ENCODE measurements at places on chromosomes 1 and 21.

DNA sequence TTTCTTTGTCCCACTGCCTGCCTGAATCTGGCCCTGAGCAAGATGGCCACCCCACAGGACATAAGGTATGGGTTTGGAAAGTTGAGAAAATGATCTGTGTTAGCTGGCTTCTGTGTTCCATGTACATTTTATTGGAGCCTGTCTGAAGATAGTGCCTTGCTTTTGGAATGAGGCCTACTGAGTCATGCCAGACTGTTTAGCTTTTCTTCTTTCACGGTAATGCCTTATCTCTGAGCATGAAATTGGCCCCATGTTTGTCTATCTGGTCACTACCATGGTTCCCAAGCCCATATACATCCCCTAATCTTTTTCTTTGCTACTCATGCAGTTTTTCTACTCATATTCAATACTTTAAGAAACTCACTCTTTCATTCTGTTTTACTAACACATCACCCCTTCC lies 85.1 kb upstream of the LMO4 start:
- no peak for DNase-seq

DNA sequence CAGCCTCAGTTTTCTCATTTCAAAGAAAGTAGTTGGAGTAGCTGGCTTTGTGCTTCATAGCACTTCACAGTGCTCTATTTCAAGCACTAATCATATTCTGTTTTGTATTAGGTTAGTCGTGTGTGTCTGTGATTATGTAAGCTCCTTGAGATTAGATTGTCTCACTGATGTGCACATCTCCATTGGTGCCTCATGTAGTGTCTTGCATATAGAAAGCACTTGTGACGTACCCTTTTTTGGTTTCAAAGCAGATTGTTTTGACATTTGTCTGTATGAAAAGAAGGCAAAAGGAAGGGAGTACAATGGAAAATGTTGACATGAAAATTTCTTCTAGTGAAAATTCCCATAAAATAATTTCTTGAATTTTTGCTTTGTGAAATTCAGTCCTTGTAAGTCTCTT lies 13.9 kb downstream of the BTBD8 start:
- no peak for DNase-seq

DNA sequence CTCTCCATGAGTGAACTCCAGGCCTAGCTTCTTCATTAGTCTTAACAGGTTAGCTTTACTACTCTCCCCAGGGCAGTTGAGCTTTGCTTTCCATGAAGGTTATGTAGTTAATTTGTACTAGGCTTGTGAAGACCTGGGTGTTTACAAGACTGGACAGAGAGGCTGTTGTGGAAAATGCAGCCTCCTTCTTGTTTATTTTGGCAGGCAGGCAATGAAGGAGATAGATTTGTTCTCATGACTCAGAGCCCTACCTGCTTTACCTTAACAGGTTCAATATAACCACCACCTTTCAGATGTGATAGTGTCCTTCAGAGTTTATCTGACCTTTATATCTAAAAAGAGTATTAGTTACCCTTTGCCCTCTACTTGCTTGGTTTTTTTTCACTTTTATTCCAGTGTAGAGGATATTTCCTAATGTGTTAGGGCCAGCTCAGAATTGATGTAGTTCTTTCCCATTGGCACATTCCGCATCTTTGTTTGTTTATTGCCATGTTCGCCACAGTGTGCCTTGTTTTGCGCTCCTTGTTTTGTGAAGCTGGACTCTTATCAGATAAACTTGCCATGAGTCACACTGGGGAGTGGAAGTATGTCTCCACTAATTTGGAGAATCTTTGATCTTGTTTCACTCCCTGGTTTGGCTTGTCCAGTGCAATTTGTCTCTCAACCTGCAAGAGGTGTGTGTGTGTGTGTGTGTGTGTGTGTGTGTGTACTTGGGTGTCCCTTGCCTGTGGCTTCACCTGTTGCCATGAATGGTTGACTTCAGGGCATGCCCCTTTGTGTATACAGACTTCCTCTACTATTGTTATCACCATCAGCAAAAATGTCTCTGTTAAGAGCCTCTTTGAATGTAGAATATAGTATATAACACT lies 87.4 kb upstream of the MACF1 start:
- no peak for DNase-seq

DNA sequence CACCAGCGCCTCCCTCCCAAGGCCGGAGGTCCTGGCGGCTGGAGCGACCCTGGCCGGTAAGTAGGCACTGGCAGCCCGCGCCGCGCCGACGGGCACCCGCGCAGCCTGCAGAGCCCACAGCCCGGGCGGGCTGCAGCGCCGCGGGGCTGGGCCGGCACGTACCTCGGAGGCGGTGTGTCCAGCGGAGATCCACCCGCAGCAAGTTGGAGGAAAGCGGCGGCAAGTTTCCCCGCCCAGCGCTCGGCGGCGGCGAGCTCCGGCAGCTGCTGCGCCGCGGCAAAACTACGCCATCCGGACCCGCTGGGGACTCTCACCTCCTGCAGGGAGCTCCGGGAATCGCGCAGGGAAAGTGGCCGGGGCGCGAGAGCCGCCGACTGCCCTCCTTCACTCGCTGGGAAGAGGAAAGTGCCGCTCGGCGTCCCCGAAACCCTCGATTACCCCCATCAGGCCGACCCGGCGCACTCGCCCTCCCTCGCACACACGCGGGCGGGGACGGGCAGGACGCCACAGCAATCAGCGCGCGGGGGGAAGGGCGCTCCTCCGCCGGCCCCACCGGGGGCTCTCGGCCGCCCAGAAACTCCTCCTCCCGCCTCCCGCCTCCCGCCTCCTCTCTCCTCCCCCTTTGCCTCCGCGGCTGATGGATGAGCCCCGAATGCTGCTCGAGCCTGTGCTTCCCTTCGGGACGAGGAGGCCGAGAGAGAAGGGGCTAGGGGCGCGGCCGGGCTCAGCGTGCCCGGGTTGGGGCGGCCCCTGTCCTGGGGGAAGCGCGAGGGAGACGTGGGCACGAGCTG lies at the start of gene TGFBR3:
TSS of gene TGFBR3 (minus strand) at position 436 of the 791 bp plus-strand sequence. CDS start 24,620 bp downstream, outside the sequence.
- DNase-seq = peak; percentile 85

DNA sequence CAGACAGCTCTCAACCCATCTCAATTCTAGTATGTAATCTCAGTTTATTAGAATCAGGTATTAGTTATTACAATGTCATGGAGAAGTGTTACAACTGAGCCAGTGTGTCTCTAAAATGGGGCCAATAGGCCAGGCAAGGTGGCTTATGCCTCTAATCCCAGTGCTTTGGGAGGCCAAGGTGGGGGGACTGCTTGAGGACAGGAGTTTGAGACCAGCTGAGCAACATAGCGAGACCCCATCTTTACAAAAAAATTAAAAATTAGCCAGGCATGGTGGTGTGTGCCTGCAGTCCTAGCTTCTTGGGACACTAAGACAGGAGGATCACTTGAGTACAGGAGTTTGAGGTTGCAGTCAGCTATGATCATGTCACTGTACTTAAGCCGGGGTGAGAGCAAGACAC lies 104.9 kb downstream of the BCAR3 start:
- DNase-seq = no peak

DNA sequence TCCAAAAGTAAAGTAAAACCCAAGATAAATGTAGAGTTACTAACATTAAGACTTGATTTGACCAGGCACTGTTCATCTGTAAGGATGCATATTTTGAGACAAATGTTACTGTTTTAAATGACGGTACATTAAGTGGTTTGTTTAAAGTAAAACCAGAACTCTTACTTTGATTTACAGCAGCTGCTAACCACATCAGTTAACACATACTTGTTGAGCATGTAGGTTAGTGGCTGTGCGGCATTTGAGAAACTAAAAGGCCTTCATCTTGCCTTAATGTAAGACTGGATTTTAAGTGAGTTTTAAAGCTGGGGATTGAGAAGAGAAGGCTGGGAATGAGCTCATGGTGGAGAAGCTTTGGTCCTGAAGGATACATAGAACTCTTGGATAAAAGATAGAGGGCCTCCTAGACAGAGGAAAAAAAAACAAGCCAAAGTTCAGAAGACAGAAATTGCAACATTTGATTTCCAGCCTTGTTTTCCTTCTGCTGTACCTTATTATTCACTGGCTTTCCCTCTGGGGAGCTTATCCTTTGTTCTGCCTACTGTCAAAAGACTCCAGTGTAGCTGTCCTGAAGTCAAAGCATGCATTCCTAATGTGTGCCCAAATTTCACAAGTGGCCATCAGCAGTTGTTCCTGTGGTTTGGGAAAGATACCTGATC lies 66.6 kb downstream of the MTR start:
- no peak for DNase-seq

GRCh38 chr1:6757719-6758435 lies 27.4 kb upstream of the CAMTA1 start:
- no peak for DNase-seq

DNA sequence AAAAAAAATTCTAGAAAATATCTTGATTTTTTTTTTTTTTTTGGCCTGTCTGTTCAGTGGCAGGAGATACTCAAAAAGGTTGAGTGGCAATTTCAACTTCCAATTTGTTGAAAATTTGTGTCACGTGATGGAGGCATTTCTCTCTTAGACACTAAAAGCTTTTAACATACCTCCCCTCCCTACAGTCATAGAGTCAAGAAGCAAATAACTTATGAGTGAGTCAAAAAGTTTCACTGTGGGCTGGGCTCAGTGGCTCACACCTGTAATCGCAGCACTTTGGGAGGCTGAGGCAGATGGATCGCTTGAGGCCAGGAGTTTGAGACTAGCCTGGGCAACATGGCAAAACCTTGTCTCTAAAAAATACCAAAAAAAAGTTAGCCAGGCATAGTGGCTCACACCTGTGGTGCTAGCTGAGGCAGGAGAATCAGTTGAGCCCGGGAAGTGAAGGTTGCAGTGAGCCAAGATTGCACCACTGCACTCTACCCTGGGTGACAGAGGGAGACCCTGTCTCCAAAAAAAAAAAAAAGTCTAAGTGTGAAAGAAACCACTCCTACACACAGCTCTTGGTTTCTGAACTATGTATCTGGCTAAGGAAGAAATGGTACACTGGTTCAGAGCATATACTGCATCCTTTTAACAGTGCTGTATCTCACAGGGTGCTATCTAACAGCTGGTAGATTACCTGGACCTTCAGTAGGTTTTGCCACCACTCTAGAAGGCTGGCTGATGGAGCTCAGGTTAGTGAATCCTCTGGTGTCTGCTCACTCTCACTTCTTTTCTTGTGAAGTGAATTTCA lies 11.6 kb upstream of the BSDC1 start:
- no peak for DNase-seq

DNA sequence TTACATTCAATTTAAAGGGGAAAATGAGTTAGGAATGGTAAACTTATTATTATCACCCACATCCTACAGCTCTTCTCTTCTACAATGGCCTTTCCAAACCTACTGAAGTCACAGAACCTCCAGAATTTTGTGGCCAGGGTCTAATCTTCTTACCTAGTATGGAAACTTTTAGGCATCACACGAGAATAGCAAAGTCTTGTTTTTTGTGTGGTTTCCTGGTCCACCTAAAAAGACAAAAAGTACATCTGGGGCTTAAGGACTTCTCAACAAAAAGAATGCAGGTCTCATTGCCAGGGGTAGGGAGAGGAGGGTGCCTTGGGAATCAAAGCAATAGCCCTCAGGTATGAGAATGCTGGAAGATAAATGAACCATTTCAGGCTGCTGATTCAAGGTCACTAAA lies 345.3 kb downstream of the LMX1A start:
- no peak for DNase-seq

DNA sequence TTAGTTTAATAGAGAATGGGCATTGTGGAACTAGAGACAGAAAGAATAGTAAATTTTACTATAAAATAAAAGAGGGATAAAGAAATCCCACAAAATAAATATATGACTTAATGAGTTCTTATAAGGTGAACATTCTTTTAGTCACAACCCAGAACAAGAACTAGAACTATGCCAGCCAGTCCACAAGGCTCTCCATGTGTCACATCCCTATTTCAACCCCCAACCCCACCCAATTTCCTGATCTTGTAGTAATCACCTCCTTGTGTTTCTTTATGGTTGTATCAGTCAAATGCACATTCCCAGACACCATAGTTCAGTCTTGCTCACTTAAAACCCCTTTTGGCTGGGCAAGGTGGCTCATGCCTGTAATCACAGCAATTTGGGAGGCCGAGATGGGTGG lies 662.3 kb upstream of the CAMK1G start:
- no peak for DNase-seq

DNA sequence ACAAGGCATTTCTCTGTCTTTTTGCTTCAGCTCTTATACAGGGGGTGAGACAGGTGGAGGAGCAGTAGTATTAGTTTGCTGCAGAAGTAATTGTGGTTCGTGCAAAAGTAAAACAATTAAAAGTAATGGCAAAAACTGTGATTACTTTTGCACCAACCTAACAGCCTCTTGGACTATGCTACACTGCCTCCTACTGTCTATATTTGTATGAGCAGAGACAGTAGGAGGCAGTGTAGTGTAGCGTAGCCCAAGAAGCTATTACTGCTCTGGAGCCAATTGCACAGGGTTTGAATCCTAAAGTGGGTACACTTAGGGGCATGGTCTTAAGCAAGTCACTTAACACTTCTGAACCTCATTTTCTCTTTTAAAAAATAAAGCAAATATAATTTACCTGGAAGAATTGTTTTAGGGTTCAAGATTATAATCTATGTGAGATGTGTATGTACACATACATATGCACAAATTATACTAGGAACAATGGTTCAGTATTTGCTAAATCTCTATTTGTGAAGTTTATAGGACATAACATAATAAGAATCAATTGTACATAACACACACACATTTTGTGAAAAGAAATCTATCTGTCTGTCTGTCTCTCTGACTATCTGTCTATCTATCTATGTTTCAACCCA lies 103.8 kb downstream of the BRINP3 start:
- DNase-seq = peak; percentile 11

DNA sequence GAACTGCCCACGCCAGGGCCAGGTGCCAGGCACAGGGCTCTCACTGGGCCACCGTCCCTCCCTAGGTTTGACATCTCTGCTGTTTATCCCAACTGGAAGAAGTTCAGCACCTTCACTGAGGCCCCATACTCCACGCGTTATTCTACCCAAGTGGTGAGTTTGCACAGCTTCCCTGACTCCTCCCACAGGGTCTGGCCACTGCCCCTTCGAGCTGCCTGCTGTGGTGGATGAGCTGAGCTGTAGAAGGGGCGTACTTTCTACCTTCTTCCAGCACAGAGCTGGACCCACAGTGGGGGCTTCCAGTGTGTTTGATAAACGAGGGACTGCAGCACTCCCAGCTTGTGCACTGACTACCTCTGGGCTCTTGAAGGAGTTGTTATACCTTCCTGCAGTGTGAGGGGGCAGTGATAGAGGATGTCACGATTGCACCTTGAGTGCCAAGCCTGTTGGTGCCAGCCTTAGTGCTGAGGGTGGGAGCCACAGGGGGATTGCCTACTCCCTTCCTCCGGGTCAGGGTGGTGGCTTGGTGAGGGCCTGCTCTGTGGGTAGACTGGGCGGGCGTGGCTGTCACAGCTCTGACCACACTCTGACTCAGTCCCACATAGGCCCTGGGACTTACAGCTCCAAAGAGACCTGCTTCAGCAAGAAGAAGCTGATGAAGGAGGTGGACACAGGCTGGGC lies 5.9 kb upstream of the TTC22 start:
- no peak for DNase-seq

GRCh38 chr1:231694465-231695077 lies 68.0 kb downstream of the DISC1 start:
- no peak for DNase-seq

GRCh38 chr1:160097151-160097910 lies 1.1 kb downstream of the IGSF8 start:
- DNase-seq = peak; percentile 34

GRCh38 chr1:157238585-157238984 lies 100.4 kb upstream of the ETV3 start:
- no peak for DNase-seq
